Neural progenitor cell (in vitro differentiated cells): ENCODE measurements at places on chromosomes 7 and 10.

- no peak for DNase-seq
These were observed 16.8 kb upstream of the DNAH11 start for GRCh38 chr7:21526007-21526406.

- DNase-seq, result no peak
These were observed 34.3 kb downstream of the ABLIM1 start for GRCh38 chr10:114623661-114624294.

- DNase-seq, result no peak
These were observed 416 bp downstream of the BBS9 start for GRCh38 chr7:33129806-33130153.

- no peak for DNase-seq
These were observed 30.0 kb upstream of the AP5Z1 start for GRCh38 chr7:4745265-4745919.

GRCh38 chr7:18580950-18581349 is 85.4 kb downstream of the HDAC9 start:
- no peak for DNase-seq

DNA sequence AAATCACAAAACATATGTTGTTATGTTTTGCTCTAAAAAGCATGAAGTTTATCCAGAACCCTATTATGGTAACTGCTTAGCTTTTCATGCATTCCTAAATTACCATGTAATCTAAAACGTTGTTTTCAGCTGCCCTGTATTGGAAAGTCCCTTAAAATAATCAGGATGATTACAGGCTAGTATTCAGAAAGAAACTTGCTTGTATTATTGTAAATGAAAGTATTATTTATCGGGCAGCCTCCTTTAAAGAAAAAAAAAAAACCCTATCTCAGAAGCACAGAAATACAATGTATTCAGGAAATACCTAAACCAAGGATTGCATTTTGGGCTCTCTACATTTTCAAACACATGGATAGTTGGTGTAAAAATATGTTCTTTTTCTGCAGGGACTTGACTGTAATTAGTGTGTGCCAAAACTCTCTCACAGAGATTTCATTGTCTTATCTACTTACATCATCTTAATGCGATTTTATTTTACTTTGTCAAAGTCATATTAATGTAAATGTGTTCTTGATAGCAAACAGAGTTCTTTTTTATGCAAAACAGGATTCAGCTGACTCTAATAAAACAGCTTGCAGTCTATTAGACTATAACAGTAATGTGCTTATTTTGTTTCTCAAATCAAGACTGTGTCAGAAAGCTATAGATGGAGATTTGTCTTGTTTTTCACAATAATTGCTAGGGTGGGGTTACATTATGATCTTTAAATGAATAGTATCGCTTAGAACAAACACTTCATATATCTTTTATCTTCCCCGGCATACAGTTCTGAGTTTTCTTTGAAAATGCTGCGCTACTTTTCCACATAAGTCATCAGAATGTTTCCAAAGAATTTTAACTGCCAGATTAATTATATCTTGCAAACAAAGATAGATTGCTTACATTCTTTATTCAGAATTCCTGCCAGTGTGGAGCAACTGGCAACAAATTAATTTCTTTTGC is 65.3 kb upstream of the ARID5B start:
- no peak for DNase-seq
